ENCODE measurements at places on chromosomes 12 and 14.

DNA sequence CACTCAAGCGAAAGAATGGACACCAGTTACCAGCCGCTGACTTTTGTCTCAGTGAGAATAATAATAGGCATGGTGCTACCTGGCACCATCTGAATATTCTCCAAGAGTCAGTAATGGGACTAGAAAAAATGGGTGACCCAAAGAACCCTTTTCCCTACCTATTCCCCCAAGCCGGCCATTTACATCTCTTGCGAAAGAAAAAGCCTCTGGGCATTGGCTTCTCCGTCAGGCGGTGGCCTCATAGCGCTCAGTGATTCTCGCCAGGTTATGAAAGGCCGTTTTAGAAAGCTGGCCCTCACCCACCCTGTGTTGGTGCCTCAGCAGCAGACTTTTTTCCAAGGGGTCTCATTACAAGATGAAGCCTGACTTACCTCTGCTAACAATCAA lies 523 bp upstream of the SLC6A15 start:
- no peak for DNase-seq

DNA sequence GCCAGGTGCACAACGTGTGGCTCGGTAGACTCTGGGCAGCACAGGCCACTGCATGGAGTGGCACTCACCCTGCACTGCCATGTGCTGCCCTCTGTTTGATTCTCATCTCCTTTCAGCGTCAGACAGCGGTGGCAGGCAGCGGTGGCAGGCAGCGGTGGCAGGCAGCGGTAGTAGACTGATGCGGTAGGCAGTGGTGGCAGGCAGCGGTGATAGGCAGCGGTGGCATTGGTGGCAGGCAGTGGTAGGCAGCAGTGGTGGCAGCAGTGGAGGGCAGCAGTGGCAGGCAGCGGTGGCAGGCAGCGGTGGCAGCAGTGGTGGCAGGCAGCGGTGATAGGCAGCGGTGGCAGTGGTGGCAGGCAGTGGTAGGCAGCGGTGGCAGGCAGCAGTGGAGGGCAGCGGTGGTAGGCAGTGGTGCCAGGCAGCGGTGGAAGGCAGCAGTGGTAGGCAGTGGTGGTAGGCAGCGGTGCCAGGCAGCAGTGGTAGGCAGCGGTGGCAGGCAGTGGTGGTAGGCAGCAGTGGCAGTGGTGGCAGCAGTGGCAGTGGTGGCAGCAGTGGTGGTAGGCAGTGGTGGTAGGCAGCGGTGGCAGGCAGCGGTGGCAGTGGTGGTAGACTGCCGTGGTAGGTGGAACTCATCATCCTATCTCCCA lies 6.0 kb upstream of the MEG3 start:
- no peak for DNase-seq

GRCh38 chr14:105940534-105941225 lies 414.3 kb downstream of the TMEM121 start:
- no peak for DNase-seq

- no peak for DNase-seq
Observed at GRCh38 chr14:64675312-64675711, 28.9 kb upstream of the PLEKHG3 start.

DNA sequence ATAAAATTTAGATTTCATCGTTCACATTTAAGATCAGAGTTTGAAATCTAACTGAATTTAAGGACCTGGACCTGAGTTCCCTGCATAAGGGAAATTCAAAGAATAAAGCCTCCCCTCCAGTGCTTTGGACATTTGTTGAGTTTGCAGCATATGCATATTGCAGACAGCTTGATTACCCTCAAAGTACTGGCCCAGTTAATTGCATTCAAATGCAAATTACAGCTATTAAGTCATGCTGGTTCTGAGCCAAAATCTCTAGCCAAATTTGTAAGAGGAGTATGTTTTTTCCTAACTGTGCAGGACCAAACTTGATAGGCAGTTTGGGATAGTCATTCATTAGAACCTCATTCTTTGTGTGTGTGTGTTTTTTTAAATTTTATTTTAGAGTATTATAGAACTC lies 9.1 kb upstream of the KIF21A start:
- DNase-seq: no peak

GRCh38 chr12:43226151-43226550 lies 325.9 kb downstream of the ADAMTS20 start:
- no peak for DNase-seq

DNA sequence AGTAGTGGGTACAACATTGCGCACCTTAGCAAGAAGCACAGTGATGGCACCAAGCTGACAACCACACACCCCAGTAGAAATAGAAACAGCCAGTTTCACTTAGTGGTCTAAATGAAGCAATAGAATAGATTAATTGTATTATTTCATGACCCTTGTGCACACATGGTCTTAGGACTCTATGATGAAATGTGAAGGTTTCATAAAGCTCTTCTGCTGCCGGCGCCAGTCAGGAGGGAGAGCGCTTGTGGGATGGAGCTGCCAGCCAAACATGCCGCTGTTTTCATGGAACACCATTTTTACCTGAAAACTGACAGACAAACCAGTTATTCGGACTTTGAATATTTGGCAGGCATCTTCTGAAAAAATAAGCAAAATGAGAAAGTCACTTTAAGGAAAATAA lies 100.0 kb downstream of the PPP2R5C start:
- no peak for DNase-seq

DNA sequence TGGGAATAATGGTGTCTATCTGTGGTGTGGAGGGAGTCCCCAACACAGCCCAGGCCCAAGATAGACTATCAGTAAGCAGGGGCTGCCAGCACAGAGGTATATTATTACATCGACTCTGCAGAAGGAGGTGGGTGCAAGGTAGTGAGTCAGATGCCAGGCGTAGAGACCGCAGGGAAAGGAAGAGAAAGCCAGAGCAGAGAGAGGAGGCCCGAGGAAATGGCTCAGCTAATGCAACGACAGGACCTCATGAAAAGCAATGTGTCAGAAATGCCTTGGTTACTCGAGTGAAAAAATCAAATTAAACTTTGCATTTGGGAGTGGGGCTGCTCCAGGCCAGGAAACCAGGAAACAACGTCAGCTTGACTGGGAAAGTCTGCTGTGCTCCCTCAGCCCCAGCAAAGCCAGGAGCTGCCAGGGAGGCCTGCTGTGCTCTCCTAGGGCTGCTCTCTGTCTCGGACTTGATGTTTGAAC lies 173.2 kb downstream of the SUDS3 start:
- no peak for DNase-seq
